Activated naive CD4-positive, alpha-beta T cell treated with anti-CD3 and anti-CD28 coated beads, Interleukin-2, amount 10 ng/mL, durations not matched to agents 7 days and 5 days (primary cell): ENCODE measurements at places on chromosomes 1 and 21.

DNA sequence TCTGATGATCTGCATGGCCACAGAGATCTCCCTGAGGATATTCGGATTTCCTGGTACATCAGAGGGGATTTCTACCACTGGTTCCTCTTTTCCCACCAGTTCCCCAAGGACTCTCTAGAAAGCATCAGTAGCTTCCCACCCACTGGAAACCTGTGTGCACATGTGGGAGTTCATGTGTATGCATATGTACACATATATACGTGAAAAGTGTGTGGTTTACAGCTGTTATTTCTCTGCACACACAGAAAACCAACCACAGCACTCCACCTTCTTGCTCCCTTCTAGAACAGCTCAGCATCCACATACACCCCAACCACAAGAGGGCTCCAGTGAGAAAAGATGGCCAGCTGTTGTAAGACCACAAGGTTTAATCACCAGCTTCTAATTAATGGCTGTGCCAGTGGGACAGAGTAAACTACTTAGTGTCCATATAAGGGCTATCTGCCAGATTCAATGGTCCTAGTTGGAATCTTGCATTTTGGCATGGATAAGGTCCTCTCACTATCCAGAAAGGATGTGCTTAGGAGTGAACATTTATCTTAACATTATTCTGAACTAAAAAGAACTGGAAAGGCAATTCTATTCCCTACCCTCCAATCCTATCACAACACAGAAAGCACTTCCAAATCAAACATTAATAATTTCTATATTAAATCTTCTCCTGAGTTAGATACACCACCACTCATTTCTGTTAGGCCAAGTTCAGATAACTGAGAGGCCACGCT is 24.1 kb downstream of the GPR3 start:
- peak; percentile 71 for DNase-seq

DNA sequence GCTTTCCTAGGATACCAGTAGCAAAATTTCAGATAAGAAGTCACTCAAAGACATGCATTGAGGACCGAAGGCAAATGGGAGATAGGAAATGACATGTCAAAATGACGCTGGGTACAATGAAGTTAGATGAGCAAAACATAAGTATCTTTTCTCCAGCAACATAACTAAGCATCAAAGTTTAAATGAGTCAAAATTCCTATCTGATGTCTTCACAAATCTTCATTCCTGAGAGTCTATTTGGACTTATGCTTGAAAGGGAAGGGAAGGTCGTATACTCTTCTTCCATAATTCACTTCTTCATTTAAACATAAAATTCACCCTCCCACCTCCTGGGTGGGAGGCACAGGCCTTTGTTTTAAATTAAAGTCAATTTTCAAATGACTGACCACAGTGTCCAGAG is 4.1 kb upstream of the TMEM81 start:
- DNase-seq: no peak

- DNase-seq: no peak
These were observed 56.2 kb downstream of the SYT2 start for GRCh38 chr1:202654079-202654478.

- DNase-seq: peak; percentile 37
These were observed 112.7 kb downstream of the RUNX1 start for GRCh38 chr21:34936371-34936789.

- DNase-seq: no peak
These were observed 75.8 kb downstream of the ITPKB start for GRCh38 chr1:226663327-226663704.

DNA sequence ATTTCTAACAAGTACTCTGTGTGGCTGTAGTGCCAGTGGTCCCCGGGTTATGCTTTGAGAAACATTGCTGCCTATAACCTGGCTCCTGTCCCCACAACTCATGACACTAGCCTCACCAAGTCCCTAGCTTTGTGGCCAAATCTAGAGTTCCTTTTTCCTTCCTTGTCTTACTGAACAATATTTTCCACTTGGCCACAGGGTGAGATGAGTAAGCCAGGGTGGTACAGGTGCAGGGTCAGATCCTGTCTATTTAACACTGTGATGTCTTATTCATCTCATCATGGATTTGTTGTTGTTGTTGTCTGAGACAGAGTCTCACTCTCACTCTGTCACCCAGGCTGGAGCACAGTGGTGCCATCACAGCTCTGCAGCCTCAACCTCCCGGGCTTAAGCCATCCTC is 18.6 kb downstream of the ARMH1 start:
- no peak for DNase-seq

- DNase-seq: no peak
These were observed 234.9 kb downstream of the TNR start for GRCh38 chr1:175508320-175509110.

GRCh38 chr1:36836196-36836883 is 198.0 kb downstream of the GRIK3 start:
- DNase-seq: no peak

- no peak for DNase-seq
These were observed 74.8 kb downstream of the MTR start for GRCh38 chr1:236869911-236870310.

GRCh38 chr1:15755646-15756040 is 3.0 kb upstream of the FBLIM1 start:
- DNase-seq: no peak

DNA sequence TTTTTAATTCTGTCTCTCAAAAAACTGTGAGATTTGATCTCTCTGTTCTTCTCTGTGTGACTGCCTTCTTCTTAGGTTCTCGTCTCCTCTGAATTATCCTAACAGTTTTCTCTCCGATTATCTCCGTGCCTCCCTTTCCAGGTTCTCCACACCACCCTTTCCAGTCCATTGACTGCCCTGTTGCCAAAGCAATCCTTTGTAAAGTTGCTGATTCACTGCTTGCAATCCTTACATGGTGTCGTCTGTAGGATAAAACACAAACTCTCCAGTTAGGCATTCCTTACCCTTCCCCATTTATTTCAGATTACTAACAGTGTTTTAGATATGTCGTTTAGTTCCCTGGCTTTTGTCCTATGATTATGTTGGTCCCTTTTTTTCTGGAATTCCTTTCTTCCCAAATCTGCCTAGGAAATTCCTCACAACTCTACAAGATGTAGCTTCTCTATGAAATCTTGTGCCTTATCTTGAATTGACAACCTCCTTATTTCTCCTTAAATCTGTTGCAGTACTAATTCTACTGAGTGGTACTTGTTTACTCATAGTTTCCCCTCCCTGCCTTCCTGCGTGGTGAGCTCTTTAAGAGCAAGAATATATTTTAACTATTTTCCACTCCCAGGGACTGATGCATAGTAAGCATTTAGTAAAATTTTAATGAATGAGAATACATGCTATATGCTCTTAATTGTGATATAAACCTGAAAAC is 22.3 kb downstream of the RCOR3 start:
- DNase-seq: no peak

DNA sequence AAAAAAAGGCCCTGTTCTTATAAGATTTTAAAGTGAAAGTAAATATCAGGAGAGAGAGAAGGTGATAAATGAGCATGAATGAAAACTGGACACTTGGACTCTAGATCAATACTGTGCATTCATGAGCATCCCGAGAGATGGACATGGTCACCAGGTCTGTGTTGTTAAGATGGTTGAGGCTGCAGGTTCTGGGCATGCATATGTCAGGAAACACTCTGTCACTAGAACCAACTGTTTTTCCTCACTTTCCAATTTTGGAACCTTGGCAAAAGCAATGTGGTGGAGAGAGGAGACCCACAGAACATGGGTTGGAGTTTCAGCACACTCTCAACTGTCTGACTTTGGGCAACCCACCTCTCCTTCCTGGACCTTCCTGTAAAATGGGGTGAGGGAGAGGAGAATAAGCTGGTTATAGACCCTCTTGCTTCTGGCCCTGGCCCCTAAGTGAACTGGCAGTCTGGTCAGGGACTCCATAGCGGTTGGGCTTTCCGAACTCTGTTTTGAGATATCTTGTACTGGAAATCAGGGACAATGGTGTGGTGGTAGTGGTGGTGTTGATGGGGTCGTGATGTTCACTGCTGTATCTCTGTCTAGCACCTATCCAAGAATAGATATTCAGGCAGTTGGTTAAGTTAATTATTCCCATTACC is 4.2 kb downstream of the MAN1C1 start:
- no peak for DNase-seq

DNA sequence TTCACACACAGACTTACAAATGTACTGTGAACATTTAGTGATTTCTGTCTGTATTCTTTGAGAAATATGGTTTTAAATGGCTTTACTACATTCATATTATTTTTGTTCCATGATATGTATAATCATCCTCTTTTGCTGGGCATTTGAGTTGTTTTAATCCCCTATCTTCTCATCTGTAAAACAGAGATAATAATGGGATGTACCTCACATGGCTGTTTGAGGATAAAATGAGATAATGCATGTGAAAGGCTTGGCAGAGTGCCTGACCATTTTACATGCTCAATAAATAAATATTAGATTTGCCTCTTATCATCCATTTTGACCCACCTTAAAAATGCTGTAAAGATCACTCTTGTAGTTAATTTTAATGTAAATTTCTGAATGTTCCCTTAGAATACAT is 197.2 kb downstream of the C1orf94 start:
- no peak for DNase-seq

- no peak for DNase-seq
These were observed 25.0 kb downstream of the SRSF4 start for GRCh38 chr1:29156543-29157268.

DNA sequence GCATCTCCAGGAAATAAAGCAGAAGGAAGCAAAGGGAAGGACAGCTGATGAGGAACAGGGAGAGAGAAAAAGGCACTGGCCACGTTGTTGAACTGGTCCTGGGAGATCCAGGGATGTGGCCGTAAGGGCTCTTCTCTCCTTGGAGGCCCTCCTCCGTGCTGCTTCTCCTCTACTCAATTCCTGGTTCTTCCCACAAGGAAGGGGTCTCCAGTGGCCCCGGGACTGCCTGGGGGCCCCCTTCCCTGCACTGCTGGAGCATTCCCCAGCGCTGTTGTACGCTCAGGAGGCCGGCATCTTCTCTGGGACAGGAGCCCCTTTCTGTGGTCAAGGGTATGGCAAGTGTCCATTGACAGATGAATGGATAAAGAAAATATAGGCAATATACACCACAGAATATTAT is 88.5 kb upstream of the TLR5 start:
- no peak for DNase-seq

DNA sequence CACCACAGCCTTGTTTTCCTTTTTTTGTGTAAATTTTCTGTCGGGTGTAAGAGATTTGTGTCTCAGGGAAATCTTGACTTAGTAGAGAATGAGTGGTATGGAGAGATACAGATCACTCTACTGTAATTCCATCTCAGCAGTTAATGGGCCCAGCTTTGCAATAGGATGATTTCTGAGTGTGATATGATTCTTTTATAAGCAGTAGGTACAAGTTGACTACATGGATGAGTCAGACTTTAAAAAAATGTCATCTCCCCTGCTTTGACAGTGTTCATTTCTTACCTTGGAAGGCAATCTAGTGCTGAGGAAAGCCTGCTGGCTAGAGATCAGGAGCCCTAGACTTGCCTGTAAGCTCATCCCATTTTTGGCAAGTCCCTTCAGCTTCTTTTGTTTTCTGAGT is 261.9 kb downstream of the RYR2 start:
- DNase-seq: no peak

GRCh38 chr1:233114860-233115259 is 164.4 kb downstream of the NTPCR start:
- no peak for DNase-seq

- peak; percentile 65 for DNase-seq
These were observed 22.9 kb downstream of the TSHB start for GRCh38 chr1:115052454-115053083.

GRCh38 chr1:34758751-34759150 is 789 bp upstream of the GJB4 start:
- no peak for DNase-seq

- no peak for DNase-seq
These were observed 21.2 kb upstream of the LGALS8 start for GRCh38 chr1:236502579-236502971.

- no peak for DNase-seq
These were observed 2.0 kb downstream of the LRRC7 start for GRCh38 chr1:69569576-69570328.

- no peak for DNase-seq
These were observed 21.5 kb upstream of the DARS2 start for GRCh38 chr1:173802961-173803360.

GRCh38 chr1:221336126-221336525 is 405.8 kb downstream of the DUSP10 start:
- DNase-seq: no peak

GRCh38 chr1:21567241-21568005 is 58.2 kb downstream of the ALPL start:
- no peak for DNase-seq

DNA sequence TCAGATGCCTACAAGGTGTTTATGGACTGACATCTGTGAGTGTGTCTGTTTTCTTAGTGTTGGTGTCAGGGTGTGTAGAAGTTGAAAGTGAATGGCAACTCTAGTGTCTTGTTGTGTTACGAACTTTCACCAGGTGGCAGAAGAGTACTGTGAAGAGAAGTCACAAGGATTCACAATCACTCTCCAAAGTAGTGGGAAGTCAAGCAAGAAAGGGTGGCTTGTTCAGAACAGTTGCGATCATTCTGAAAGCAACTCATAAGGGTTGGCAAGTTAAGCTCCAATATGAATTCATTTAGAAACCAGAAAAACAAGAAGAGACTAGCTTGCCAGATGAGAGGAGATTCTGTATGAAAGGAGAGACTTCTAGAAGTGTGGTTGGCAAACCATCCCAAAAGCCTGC is 86.1 kb downstream of the FASLG start:
- DNase-seq: peak; percentile 55

DNA sequence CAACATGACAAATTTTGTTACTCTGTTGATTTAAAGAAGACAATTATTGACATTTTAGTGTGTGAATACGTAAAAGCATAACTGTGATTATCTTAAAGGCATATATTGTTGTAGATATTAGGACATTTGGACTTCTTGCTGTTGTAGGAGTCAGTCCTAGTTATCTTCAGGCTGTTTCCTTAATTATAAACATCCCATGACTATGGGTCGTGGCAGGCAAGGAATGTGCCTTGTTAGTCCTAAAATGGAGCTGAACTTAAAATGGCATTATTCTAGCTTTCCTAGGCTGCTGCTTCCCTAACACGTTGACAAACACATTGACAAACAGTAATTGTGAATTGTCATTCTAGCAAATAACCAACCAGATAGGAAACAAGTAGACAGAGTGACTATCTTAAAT is 4.4 kb upstream of the MPZL1 start:
- no peak for DNase-seq

DNA sequence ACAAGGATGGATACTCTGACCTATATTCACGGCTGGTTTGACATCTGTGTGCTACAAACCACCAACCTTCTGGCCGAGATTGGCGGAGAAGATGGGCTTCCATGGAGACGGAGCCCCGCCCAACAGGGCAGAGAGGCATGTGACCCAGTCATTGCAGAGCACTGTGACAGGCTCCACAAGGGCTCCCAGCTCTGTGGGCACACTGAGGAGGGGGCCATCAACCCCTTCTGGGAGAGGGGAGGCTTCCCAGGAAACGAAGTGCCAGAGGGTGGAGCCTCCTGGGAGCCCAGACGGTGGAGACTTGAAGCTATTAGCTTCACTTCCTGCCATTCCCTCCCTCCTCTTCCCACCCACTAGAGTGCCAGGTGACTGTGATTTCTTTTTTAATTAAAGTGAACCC is 71.6 kb upstream of the IFFO2 start:
- no peak for DNase-seq
